Left kidney (tissue), 8 donors: ENCODE measurements at places on chromosomes 12 and 14. TPM values are rescaled to one million over a fixed set of nuclear protein-coding genes. Genes with fewer than 3 reads are reported as not detected.

DNA sequence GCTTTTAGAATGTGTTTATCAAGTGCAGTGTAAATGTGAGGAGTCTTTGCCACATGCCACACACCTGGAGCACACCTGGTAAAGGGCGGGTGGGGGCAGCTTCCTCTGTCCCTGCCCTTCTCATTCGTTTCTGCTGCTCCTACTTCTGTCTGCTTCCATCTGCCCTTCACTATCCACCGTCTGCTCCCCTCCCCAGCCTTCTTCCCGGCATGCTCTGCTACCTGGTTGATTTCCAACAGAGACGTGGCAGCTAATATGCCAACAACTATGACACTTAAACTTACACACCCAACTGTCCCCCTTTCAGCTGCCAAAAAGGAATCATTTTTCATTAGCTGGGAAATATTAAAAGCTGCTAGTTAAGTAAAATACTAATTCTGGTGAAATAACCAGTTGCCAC, 9.1 kb upstream of the CARMIL3 start:
- DNase-seq: no peak

- no peak for DNase-seq
Observed at GRCh38 chr12:65911321-65911720, 87.0 kb downstream of the HMGA2 start.

DNA sequence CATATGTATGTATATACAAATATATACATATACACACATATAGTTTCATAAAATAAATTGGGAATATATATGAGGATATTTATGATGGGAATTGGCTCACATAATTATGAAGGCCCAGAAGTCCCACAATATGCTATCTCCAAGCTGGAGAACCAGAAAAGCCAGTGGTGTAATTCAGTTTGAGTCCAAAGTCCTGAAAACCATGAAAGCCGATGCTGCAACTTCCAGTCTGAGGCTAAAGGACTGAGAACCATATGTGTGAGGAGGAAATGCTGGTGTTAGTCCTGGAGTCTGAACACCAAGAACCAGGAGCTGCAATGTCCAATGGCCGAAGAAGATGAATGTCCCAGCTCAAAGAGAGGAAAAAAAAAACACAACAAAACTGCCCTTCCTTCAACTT, 65.5 kb upstream of the PRKD1 start:
- no peak for DNase-seq

DNA sequence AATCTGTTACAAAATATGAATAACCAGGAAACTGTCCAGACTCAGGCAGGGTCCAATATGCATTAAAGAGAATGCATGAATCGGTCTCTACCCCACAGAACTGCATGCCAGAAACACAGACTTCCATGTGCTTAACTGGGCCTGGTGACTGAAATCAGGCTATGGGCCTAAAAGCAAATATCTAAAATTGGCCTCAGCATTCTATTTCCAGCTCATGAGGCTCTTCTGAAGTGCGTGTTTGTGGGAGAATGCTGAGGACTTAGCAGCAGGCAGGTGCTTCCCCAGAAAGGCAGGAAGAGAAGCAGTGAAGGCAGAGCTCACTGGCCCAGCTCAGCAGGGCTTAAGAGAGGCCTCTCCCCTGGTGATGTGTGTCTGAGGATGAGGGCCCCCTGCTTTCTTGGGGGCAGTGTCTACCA, 48.5 kb downstream of the ADGRD1 start:
- DNase-seq: no peak

DNA sequence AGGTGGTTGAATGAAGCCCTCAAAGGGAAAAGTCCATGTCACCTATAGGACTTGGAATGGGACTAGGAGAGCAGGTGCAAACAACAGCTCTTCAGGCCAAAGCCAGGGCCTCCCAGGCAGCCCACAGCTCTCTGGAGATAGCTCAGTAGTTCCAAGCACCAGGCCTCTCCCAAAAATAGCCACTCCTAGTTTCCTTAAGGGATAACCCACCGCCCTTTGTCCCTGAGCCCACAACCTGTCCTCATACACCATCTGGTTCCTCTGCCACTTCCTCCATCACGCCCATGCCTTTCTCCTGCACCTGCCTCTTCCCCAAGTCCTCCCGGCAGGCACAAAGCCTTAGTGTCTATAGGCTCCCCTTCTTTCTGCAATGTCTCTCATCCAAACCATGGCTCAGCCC, 2.1 kb downstream of the RAB15 start:
- DNase-seq: no peak

- DNase-seq: no peak
Observed at GRCh38 chr14:99125113-99125512, 146.9 kb downstream of the BCL11B start.

GRCh38 chr14:65070471-65070976, 31.8 kb downstream of the MAX start:
- DNase-seq: no peak

- peak; percentile 78 for DNase-seq
Observed at GRCh38 chr14:77965919-77966435, 166.1 kb downstream of the ADCK1 start.

DNA sequence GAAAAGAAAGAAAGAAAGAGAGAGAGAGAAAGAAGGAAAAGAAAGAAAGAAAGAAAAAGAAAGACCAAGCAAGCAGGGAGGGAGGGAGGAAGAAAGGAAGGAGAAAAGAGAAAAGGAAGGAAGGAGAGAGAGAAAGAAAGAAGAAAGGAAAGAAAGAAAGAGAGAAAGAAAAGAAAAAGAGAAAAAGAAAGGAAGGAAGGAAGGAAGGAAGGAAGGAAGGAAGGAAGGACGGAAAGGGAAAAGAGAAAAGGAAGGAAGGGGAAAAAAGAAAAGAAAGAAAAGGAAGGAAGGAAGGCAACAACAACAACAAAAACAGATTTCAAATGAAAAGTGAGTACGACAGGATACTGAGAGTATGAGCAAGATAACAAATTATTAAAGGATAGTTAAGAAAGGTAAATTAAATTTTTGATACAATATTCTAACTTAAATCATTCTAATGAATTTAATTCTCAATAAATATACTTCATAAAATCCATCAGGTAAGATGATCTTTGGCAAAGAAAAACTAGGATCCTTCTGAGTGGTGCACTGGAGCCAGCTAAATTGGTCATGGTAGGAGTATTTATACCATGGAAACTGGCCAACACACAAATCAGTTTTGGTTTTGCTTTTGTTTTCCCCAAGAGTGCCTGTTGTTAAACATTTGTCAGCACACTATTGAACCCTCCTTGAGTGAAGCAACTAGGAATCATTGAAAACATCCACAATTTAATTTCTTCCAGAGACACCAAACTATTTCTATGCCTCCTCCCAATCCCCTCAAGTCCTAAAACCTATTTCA, 56.1 kb upstream of the DYRK2 start:
- peak; percentile 33 for DNase-seq

DNA sequence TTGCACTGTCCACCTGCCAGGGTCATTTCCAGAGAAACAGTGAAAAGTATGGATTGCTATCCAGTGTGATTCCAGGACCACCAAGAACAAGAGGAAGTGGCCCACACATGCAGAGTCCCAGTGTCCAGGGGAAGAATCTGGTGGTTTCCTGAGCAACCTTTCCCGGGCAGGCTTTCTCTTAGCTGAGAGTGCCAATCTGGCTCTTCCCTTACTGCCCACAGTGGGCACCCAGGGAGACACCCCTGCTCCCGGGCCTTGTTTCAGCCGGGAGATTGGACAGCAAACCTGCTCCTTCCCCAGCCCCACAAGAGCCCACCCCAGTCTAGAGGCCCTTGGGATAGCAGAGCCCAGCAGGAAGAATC, 62.1 kb downstream of the VWF start:
- DNase-seq: no peak

FRMD6 gene
- 20.0 TPM for polyA plus RNA-seq

GPR137C gene
- polyA plus RNA-seq: 12.3 TPM

BCL11B gene
- polyA plus RNA-seq: 2.7 TPM

TAOK3 gene
- 33.6 TPM for polyA plus RNA-seq

RIMBP2 gene
- 46.5 TPM for polyA plus RNA-seq
